ENCODE measurements at places on chromosomes 5 and 9.

GRCh38 chr5:98050583-98050982, 722.9 kb upstream of the RGMB start:
- DNase-seq = no peak

DNA sequence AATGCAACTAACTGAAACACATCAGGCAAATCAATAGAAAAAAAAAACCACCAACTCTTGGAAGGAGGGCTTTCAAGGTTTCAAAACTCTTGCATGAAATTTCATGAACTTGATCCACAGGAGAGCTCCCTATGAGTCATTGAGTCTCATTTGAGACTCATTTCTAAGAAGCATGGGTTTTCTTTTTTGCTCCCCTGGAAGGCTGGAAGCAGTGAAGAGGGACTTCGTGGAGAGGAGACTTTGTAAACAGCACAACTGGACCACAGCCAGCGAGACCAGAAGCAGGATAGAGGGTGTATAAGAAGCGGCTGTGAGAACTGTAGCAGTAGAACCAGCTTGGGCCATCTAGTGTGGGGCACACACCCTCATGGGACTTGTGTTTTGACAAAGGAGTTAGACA, 41.2 kb upstream of the RAPGEF1 start:
- no peak for DNase-seq

DNA sequence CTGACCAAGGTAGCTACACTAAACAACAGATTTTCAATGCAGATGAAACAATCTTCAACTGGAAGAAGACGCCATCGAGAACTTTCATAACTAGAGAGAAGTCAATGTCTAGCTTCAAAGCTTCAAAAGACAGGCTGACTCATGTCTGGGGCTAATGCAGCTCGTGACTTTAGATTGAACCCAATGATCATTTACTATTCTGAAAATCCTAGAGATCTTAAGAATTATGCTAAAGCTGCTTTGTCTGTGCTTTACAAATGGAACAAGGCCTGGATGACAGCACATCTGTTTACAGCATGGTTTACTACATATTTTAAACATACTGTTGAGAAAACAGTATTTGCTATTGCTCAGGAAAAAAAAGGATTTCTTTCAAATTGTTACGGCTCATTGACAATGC, 54.9 kb downstream of the RICTOR start:
- no peak for DNase-seq

GRCh38 chr9:2303056-2303455, 287.9 kb downstream of the SMARCA2 start:
- DNase-seq = no peak

- no peak for DNase-seq
Observed at GRCh38 chr5:5116956-5117355, 23.2 kb upstream of the ADAMTS16 start.

DNA sequence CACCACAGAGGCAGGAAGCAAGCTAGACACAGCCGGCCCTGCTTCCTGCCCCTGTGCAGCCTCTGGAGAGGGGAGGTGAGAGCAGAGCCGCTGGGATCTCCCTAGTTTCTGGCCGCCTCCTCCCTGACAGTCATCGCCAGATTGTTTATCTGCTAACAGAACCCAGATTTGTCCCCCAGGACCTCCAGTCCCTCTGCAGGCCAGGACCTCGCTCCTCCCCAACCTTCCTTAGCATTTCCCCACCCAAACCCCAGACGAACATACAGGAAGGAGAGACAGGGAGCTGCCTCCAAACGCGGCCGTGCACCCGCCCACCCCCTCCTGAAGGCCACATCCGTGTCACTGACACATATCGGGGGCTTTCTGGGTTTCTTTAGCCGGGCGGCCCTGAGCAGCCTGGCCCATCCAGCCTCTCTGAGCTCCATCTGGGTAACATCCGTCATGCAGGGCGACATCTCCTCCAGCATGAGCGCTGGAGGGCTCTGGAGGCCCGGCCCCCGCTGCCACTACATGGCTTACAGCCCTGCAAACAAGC, 47.5 kb downstream of the DBH start:
- no peak for DNase-seq

GRCh38 chr9:114953959-114954358, 23.6 kb upstream of the TNFSF8 start:
- DNase-seq = no peak

- no peak for DNase-seq
Observed at GRCh38 chr9:120915854-120916470, 10.6 kb downstream of the TRAF1 start.

- no peak for DNase-seq
Observed at GRCh38 chr9:72982146-72982799, 29.4 kb upstream of the ALDH1A1 start.

GRCh38 chr9:86469476-86470250, 115.5 kb upstream of the TUT7 start:
- no peak for DNase-seq

DNA sequence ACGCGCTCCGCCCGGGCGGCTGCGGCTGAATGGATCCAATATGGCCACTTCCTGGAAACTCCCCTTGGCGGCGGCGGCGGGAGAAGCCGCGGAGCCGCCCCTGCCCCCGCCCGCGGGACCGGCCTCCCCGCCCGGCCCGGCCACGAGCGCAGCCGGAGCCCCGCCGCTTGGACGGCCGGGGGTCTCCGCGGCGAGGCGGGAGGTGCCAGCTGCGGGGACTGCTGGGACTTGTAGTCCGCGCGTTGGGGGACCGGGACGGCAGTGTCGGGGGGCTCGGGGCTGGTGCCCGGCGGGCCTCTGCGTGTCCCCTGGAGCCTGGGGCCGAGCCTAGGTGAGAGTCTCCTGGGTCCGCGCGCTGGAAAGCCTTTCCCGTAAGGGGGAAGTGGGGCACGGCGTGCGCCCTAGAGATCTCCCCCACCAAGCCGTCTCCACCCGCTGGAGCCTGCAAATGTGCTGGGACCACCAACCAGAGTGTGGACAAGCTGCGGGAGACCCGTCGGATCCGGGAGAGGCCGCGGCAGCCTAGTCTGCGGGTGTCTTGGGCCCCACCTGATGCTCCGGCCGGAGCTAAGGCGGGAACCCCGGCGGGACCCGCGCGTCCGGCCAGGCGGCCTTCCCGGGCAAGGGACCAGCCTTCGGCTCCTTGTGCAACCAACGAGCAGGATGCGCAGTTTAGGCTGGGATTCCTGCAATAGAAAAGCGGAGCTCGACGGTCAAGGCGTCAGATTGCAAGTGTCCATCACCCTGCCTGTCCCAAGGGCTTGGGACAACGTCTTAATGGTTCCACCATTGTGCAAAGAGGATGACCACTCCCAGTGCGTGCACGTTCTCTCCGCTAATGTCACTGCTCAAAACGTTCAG, at the start of gene SEPTIN8:
SEPTIN8 (minus strand) TSS at position 31 of the 861 bp plus-strand sequence. CDS start 102 bp downstream, outside the sequence.
- DNase-seq = no peak

DNA sequence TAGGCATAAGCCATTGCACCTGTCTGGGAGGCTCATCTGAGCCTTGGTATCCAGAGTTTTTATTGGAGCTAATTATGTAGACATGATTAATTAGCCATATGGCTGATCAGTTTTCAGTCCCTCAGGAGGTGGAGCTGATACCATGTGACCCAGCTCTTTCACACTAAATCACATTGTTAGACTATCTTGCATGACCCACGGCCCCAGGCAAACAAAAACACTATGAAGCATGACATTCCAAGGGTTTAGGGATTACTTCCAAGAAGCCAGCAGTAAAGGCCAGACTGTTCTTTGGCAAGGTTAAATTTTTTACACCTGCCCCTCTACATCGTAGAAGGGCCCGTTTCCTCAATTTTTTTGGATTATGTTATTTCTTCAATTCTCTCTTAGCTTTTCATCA, 5.0 kb upstream of the C5orf24 start:
- DNase-seq = no peak

DNA sequence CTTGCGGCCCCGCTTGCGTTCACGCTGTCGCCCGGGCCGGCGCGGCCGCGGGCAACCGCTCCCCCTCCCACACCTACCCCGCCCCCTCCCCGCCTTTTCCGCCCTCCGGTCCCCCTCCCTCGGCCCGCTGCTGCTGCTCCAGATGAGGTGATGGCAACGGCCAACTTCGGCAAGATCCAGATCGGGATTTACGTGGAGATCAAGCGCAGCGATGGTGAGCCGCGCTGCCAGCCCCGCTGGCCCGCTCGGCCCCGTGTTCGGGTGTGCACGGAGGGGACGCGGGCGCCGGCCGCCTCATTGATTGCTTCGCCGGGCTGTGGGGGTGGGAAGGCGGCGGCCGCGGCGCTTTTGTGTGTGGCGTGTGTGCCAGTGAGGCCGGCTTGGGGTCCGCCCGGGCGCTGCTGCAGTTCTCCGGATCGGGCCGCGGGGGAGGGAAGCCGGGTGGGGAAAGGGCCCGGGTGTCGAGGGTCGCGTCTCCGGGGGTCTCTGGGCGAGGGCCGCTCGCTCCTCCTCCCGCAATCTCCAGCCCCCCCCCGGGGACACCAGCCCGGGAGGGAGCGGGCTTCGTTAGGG, 403 bp downstream of the KIF2A start:
- DNase-seq = no peak

GRCh38 chr5:76490960-76491359, 87.9 kb downstream of the IQGAP2 start:
- DNase-seq = no peak

Data from putamen (tissue), 1 donor.